CD4-positive, alpha-beta T cell treated with Interleukin-10 for 1 hour (primary cell): ENCODE measurements at places on chromosomes 13 and 19.
A peak's percentile ranks its signal among the peaks of the same experiment; 100 is the strongest.

- DNase-seq, result no peak
These were observed 186.8 kb downstream of the TBC1D4 start for GRCh38 chr13:75295201-75295600.

DNA sequence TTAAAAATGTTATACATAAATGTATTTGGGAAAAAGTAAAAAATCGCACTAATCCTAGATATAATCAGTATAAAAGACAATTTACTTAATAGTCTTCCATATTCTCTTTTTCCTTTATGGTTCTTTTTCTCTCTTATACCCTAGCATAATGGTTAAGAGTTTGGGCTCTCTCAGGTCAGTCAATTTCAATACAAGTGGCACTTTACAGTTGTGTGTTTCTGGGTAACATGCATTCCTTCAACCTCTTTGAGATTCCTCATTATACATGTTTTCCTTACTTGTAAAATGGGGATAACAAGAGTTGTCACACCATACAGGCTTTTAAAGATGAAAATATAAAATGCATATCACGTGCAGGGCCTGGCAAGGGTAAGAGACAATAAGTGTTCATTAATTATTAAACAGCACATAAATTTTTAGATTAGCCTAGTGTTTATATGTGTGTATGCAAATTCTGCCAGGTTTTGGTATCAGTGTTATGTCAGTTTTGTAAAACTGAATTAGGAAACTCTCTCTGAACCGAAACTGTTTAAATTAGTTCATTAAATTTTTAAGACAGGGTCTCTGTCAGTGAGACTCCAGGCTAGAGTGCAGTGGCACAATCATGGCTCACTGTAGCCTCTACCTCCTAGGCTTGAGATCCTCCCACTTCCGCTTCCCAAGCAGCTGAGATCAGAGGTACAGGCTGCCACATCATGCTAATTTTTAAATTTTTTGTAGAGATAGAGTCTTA, 49.8 kb downstream of the ELF1 start:
- DNase-seq, result no peak

GRCh38 chr13:62035981-62036380, 620.3 kb upstream of the PCDH20 start:
- no peak for DNase-seq

GRCh38 chr13:33321686-33322542, 36.4 kb upstream of the STARD13 start:
- DNase-seq, result no peak

DNA sequence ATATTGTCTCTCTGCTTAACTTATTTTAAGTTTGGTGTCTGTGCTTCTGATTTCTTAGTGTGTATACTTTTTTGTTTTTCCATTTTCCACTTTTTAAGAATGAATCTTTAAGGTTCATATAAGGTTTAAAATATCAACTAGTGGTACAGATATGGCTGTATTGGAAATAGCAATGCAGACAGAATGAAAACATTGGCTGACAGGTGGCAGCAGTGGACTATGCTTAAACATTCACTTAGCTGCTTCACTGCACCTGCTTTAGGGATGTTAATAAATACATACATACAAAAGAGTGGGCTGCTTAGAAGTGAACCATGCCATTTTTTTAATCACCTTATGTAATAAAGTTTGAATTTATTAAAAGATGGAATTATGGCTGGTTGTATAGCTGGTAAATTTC, 27.3 kb downstream of the TM9SF2 start:
- DNase-seq, result peak; percentile 59

GRCh38 chr13:31427151-31428100, 227.7 kb downstream of the B3GLCT start:
- DNase-seq, result no peak
